ENCODE measurements at places on chromosomes 12 and 14. TPM values are rescaled to one million over a fixed set of nuclear protein-coding genes. Genes with fewer than 3 reads are reported as not detected.

The IFNG-AS1 gene
- polyA plus RNA-seq: not detected

The C12orf50 gene
- 0.39 TPM for polyA plus RNA-seq

The CIROP gene
- polyA plus RNA-seq: not detected

The OR6C2 gene
- not detected for polyA plus RNA-seq

The CLEC12A gene
- 1.6 TPM for polyA plus RNA-seq

The SLC25A47 gene
- not detected for polyA plus RNA-seq

The LIMA1 gene
- polyA plus RNA-seq: 76.3 TPM

The PXN gene
- polyA plus RNA-seq: 56.7 TPM

The RGS6 gene
- polyA plus RNA-seq: 1.7 TPM

The CLEC6A gene
- 0.11 TPM for polyA plus RNA-seq

The PTPRB gene
- 17.9 TPM for polyA plus RNA-seq

The SCN8A gene
- 1.9 TPM for polyA plus RNA-seq

The TUBA1C gene
- polyA plus RNA-seq: 110 TPM

The MGP gene
- polyA plus RNA-seq: 42.6 TPM

The TRMT61A gene
- 9.3 TPM for polyA plus RNA-seq

The PTGER2 gene
- polyA plus RNA-seq: 6.8 TPM

GRCh38 chr12:93848523-93849101 lies 171.4 kb downstream of the CRADD start:
- DNase-seq: no peak

GRCh38 chr12:93880853-93881522 lies 203.8 kb downstream of the CRADD start:
- DNase-seq: no peak

- DNase-seq: no peak
Measured at GRCh38 chr12:42546709-42547108, 42.8 kb downstream of the PRICKLE1 start.

GRCh38 chr12:118103601-118104382 lies at the start of gene VSIG10:
Gene VSIG10, minus strand, starts transcription at chr12:118104011. Its CDS starts 340 bp downstream, at chr12:118103671.
- peak; percentile 8 for DNase-seq

GRCh38 chr14:95248432-95248831 lies 71.3 kb downstream of the CLMN start:
- no peak for DNase-seq

DNA sequence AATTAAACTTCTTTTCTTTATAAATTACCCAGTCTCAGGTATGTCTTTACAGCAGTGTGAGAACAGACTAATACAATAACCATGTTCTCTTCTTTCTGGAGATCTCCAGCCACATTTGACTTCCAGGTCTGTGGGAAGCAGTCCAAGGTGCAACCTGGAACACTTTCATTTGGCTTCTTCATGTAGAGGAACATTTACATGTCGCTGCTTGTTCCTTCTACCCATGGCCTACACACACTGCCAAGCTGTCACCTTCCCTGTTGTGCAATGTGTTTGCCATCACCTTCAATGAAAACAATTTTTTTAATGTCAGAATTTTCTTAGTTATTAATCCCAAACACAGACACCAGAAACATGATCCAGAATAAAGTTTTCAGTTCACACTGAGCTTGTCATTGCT lies 104.7 kb downstream of the PRKCH start:
- DNase-seq: no peak

DNA sequence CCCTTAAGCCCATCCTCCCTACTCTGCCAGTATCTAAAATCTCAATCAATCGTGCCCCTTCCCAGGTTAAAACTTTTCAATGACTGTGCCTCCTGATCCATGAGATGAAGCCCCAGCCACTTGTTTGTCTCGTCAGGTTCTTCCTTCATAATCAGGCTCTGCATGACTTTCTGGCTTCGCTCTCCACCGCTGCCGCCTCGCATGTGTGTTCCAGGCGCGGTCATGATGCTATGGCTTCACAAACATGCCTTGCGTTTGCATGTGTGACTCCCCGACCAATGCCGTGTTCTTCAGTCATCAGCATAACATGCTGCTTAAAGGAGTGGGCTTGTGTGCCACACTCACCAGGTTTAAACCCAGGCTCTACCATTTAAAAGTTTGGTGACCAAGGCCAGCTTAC lies 5.0 kb upstream of the C1RL start:
- no peak for DNase-seq

- DNase-seq: no peak
Measured at GRCh38 chr14:44108601-44109000, 398.5 kb downstream of the FSCB start.

DNA sequence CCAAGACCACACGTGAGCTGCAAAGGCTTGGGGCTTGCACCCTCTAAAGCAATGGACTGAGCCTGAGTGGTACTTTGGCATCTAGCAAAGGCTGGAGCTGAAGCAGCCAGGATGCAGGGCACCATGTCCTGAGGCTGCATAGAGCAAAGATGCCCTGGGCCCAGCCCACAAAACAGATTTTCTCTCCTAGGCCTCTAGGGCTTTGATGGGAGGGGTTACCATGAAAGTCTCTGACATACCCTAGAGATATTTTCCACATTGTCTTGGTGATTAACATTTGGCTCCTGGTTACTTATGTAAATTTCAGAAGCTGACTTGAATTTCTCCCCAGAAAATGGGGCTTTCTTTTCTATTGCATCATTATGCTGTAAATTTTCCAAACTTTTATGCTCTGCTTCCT lies 438.3 kb downstream of the SLC16A7 start:
- no peak for DNase-seq

GRCh38 chr12:20366776-20367409 lies 1.4 kb upstream of the PDE3A start:
- no peak for DNase-seq

DNA sequence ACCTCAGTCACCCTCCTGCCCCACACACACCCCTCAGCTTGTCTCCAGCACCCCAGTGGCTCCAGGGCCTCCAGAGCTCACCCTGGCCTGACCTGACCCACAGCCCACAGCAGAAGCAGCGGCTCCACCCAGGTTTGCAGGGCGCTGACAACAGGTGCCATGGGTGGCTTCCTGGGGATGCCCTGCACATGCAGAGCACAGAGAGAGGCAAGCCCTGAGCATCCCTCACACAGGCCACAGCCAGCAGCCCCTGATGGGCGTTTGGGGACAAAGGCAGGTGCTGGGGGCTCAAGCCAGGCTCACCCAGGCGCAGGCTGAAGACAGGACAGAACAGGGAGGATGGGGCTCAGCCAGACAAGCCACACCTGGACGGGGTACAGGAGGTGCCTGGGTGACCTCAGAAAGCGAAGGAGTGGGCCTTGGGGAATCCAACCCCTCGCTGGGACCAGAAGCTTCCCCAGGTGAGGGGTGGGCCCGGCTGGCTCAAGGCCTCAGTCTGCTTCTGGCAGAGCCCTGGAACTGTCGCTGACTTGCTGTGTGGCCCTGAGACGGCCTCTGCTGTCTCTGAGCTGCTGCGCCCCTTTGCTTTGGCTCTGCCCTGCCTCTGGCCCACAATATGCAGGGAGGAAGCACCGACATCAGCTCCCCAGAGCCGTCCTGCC lies 10.6 kb downstream of the ARL6IP4 start:
- no peak for DNase-seq

GRCh38 chr12:49872781-49873181 lies 29.9 kb upstream of the BCDIN3D start:
- DNase-seq: no peak

GRCh38 chr12:91335699-91336098 lies 153.1 kb upstream of the DCN start:
- DNase-seq: no peak

DNA sequence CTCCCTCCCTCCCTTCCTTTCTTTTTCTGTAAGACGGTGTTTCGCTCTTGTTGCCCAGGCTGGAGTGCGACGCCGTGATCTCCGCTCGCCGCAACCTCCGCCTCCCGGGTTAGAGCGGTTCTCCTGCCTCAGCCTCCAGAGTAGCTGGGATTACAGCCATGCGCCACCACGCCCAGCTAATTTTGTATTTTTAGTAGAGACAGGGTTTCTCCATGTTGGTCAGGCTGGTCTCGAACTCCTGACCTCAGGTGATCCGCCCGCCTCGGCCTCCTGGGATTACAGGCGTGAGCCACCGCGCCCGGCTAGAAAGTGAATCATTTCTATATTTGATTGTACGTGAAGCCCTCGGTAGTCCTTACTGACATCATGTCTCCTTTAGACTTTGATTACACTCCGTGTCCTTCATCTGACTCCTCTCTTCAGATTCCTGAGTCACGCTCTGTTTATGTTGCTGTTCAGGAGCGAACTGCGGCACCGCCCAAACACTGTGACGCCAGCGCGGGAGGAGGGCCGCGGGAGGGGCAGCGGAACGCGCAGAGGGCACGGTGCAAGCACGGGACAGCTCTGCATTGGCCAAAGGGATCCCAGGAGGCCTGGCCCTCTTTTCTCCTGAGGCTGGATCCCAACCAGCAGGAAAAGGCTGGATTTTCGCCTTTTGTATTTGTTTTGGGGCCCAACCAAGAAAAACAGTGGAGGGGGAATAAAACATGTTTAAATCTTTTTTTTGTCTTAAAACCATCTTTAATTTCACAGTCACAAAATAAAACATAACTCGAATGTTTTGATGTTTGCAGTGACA lies 538 bp upstream of the GABARAPL1 start:
- DNase-seq: peak; percentile 94

DNA sequence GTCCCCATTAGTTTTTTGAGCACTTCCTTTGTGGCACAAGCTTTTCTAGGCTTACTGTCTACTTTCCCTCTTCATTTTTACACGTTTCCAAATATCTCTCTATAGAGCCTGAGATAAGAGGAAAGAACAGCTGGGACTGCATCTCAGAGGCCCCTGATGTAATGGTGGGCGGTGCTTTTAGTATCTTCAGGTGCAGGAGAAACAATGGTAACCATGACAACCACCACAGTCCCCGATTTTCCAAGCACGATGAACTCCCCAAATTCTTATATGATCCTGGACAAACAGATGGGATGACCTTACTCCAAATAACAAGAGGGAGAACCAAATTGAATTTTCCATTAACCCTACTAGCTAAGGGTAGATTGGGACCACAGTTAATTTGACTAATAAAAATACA lies 103.3 kb downstream of the AEBP2 start:
- DNase-seq: no peak

GRCh38 chr12:132049876-132050275 lies 94.2 kb downstream of the DDX51 start:
- no peak for DNase-seq

DNA sequence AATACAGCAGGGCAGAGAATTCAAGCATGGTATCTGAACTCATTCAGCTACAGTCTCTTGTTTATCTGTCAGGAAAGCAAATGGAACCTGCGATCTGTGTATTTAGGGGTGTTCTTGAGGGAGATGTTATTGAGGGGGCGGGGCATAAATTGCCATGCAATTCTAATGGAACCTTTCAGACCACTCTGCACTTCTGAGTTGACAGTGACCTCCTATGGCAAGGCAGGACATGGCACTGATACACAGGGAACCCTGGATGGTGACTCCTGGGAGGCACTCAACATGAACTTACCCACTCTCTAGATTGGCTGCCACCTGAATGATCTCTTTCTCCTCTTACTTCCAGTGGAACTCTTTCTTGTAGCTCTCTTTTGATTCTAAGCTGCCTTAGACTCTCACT lies 787.3 kb downstream of the VRK1 start:
- DNase-seq: no peak

- no peak for DNase-seq
Measured at GRCh38 chr12:100127766-100128511, 14.7 kb downstream of the BLTP3B start.

GRCh38 chr12:105658389-105658788 lies 327.9 kb downstream of the C12orf75 start:
- DNase-seq: no peak

DNA sequence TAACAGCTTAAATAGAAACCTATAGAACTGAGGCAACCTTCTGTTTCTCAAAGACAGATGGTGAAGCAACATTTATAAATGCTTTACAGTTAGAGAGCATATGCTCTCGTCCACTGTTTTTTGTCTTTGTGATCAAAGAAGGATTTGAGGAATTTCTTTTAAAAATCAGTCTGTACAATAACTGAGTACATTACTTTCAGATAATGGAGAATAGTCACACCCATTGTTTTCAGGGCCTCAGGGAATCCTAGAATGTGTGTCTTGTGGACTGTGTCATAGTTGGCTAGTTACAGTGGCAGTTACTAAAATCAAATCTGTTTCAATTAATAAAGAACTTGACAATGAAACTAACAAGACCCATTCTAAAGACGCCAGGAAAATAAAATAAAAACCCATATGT lies 107.9 kb downstream of the PRKCH start:
- no peak for DNase-seq

- no peak for DNase-seq
Measured at GRCh38 chr12:92312463-92312964, 166.9 kb upstream of the BTG1 start.

DNA sequence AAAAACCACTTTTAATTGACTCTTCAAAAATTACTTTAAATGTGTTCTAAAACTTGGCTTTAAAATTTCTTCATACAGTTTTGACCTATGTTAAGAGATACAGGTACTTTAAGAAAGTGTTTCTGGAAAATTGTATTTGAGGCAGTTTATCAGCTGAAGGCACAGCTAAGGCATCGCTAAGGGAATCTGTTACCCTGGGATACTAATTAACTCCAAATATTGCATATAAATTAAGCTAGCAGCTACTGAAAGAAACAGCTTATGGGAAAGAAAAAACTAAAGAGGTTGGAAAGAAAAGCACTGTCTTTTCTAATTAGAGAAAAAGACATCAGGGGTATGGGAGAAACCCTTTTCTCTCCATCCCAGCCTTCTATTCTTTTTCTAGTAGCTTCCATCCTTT lies 134.1 kb upstream of the SLC35F4 start:
- DNase-seq: no peak

DNA sequence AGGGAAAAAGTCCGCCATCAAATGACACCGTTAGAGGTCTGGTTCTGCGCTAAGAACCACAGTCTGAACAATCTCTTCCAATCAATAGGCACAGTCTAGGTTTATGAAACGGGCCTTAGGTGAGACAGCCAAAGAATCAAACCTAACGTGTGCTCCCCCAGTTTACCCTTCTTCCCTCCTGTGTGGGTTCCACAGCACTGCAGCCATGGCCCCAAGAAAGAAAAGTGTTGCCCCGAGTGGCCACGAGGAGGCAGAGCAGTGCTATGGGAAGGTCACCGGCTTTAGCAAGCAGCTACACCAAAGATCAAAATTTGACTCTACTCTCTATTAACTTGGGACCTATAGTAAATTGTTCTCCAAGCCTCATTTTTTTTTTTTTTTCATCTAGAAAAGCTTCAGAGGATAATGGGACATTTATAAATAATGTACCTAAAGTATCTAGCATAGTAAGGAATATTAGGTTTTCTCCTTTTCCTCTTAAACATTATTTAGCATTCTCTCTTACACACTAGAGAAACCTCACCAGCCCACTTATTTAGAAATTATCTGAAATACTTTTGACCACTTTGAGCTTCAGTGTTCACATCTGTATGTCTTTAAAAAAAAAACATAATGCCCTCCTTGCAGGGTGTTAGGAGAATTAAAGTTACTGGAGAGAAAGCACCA lies 70.2 kb upstream of the GPHB5 start:
- peak; percentile 25 for DNase-seq

- DNase-seq: no peak
Measured at GRCh38 chr14:104096751-104097700, 11.5 kb downstream of the ASPG start.

- no peak for DNase-seq
Measured at GRCh38 chr14:29350496-29350895, 577.2 kb downstream of the PRKD1 start.

GRCh38 chr12:93191956-93192355 lies 185.8 kb upstream of the NUDT4 start:
- DNase-seq: no peak

Measured in renal cortex interstitium (tissue), 15 donors.